Kasumi-1 (cell line): ENCODE measurements at places on chromosomes 6 and 20.

DNA sequence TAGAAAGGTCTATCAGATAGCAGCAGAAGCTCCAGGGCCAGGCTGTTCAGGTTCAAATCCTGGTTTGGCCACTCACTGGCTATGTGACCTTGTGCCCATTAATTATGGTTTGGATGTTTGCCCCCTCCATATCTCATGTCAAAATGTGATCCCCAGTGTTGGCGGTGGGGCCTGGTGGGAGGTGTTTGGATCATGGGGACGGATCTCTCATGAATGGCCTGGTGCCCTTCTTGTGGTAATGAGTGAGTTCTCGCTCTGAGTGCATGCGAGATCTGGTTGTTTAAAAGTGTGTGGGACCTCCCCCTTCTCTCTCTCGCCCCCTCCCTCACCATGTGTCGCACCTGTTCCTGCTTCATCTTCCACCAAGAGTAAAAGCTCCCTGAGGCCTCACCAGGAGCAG, 240.9 kb downstream of the LRFN2 start:
- DNase-seq, result no peak

- no peak for DNase-seq
Measured at GRCh38 chr20:58573986-58574385, 58.8 kb upstream of the APCDD1L start.

GRCh38 chr6:100999034-100999597, 118.0 kb upstream of the ASCC3 start:
- DNase-seq, result no peak

- peak; percentile 80 for DNase-seq
Measured at GRCh38 chr6:10403385-10404106, 11.3 kb downstream of the TFAP2A start.

DNA sequence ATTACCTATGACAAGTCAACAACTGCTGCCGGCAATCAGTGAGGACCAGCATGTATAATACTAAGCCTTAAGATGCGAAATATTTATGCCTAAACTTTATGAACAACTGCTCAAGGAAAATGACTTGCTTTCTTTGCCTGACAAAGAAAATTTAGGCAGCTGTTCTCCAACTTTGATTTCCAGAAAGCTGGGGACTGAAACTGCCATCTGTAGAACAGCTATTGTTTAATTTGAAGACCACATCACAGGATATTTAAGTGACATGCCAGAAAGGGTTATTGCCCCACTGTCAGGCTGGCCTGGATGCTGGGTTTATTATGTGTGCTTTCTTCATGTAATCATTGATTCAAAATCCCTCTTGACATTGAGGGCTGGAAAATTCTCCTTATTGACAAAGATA, 153.9 kb upstream of the ENPP5 start:
- no peak for DNase-seq

DNA sequence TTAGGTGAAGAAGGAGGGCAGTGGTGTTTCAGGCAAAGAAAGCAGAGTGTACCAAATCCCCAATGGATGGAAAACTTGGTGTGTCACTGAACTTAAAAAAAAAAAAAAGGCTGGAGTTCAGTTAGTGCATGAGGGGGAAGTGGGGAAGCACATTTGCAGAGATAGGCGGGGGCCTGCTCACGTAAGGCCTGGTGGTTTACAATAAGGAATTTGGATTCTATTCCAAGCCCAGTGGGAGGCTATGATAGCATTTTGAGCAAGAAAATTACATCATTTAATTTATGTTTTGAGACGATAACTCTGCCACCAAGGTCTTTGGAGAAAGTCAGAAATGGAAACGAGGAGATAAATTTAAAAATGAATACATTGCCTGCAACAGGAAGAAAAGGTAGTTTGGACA, 225.5 kb downstream of the EYA4 start:
- no peak for DNase-seq

DNA sequence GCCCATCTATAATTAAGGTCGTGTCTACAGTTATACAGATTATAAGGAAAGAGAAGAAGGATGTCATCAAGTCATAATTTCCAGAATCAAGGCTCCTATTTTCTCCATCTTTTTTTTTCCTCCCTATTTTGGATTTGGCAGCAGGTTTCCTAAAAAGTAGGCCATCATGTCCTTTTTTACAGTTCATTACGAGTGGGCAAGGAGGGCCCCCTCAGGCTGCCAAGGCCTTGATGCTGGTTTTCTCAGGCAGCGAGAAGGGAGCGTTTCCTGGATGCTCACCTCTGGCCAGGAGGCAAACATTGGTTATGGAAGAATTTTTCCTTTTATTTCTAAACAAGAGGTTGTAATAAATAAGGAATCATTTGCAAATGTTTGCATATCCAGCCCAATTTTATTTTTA, 414.6 kb downstream of the DHX35 start:
- DNase-seq, result no peak

DNA sequence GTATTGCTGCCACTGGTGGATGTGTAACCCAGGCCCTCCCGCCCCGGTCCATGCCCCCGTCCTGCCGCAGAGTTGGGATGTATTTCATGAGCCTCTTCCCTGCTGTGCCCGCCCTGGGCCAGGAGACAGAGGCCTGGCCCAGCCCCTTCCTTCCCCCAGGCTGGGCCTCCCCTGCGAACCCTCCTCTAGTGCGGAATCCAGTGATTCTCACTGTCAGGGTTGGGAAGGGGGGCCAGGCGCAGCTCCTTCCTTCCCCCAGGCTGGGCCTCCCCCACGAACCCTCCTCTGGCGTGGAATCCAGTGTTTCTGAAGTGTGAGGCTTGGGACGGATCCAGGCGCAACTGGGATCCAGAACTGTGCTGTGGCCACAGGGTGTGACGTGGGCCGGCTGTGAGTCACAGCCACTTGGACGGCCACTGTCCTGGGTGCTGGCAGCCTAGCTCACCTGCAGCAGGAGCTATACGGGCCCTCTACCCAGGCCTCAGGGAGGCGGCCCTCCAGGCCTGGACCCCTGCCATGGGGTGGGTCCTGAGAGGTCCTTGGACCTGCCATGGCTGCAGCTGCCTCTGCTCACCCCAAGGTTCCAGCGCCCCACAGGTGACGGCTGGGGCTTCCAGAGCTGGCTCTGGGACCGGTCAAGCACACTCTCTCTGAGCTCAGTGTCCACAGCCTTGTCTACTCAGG, 28.3 kb downstream of the COL20A1 start:
- no peak for DNase-seq

DNA sequence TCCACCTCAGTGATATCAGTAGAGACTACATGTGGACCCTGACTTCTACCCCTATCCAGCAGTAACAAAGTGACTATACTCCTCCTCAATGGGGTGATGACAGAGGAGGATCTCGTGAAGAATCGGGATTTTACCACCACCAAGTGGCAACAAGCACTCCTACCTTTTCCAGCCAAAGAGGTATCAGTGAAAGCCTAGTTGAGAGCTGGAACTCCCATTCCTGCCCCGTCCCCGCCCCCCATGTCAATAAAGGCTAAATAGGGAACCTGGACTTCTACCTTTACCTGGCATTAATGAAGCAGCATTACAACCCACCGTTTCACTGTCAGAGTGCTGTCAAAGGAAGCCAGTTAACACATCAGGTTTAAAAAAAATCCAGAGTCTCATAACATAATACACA, 45.3 kb downstream of the RNF24 start:
- DNase-seq, result no peak

GRCh38 chr20:46131396-46131795, 13.3 kb downstream of the CD40 start:
- no peak for DNase-seq

GRCh38 chr6:24537771-24538385, 43.1 kb downstream of the ALDH5A1 start:
- no peak for DNase-seq

DNA sequence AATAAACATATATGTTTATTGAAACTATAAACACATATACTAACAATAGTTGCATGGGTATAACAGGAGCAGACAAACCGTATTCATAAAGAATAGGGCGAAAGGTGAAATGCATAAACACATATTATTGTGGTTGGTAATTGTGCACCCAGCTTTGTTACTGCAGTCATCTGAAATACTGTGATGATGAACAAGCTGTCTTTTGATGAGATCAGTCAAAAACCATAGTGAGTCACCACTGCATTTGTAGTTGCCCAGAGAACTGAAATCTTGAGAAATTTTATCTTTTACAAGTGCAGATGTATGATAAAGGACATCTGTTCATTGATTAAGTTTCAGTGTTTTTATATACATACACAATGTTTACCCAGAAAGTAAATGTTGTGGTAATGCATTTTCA, 133.7 kb downstream of the MYO6 start:
- DNase-seq, result no peak

DNA sequence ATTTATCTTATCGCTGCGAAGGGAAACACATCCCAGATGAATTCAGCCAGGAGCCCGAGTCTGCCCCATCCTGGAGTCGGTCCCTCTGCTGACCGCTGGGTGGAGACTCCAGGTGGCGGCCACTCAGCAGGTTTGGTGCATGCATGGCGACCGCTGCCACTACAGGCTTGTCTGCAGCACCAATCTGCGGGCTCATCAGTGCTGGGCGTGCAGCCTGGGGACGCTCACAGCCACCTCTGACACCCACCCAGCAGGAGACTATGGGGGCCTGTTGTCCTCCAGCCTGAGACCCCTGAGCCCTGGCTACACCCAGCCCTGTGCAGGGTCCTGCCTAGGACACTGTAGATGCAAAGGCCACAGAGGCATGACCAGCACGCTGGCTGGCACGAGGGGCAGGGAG, 40.5 kb upstream of the GATA5 start:
- DNase-seq, result no peak

DNA sequence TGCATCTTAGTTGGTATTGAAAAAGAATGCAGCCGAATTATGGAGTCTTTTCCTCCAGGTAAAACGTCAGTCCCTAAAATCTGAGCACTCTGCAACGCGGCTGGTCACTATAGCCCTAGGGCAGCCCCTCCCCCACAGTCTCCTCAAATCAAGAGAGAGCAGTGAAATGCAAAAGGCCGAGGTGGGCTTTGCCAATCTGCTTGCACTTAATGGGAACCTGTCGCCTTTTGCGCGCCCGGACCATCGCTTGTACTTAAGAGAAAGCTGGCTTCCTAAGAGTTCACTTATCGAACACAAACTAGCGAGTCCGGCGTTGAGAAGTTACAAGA, 447 bp downstream of the MCM3 start:
- no peak for DNase-seq

DNA sequence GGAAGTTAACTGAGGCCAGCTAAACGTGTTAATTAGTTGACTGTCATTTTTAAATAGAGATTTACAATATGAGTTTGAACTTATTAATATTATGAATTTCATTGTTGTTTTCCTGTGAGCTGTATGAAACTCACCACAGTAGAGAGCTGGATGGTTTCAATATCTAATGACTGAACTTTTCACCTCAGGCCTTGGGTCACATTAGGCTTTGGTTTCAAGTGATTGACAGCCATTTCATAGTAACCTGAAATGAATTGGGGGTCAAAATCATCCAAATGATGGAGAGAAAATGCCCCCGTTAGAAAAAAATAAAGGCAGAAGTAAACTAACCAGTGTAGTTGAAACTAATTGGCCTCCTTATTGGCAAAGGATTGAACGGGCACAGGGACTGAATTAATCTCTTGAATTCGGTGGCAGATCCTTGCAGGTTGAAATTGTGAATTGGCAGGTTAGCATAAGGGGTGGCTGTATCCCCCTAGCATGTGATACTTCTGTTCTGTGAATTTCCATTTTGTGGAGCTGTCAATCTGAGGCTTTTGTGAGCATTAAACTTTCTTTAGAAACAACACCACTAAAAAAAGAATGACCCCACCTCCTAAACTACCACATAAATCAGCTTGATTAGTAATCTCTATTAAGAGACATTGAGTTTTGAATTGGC, 155.1 kb upstream of the MMS22L start:
- no peak for DNase-seq

DNA sequence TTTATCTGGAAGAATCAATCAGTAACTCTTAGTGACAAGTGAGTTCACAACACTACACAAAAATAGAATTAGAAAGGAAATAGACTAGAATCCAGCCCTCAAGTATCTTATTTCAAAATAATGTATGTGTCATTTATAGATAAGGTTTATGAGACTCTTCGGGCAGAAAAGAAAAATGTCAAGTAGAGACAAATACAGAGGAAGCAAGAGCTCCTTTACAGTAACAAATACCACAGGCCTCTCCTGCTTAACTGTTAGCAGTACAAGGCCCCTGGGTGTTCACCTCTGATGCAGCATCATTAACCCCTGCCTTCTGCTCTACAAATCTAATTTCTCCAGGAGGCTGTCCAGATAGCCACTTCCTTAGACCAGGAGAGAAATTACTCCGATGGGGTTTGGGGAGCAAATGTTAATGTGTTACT, 76.7 kb downstream of the UBE3D start:
- no peak for DNase-seq

DNA sequence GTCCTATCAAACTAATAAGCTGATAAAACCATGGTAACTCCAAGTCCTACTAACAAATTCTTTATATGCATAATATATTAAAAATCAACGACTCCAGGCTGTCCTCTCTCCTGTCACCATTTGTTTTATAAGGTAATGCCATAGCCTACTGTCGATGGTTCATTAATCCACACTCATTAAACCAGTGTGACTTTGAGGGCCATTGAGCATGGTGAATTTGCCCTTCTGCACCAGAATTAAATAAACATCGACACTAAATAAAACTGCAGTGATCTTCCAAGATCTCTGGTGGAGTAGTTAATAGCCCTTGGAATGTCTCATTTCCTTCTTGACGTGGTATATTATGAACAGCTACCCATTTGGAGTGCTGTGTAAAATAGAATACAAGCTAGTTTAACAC, 358.5 kb downstream of the CBLN4 start:
- no peak for DNase-seq

DNA sequence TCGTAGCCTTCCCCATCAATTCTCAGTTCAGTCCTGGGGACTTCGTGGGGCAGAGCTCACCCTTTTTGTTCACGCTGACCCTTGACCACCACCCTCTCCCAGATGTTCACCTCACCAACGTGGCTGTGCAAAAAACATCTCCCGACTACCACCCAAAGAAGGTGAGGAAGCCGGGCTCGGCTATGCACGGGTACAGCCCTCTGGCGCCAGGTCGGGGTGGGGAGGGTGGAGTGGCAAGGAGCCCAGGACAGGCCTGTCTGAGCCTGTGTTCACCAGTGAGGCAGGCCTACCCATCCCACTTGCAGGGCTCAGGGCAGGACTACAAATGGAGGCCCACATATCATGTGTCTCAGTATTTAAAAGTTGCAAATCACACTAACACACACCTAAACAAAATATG, 18.1 kb downstream of the PDRG1 start:
- no peak for DNase-seq

- peak; percentile 91 for DNase-seq
Measured at GRCh38 chr6:112180095-112180820, 74.1 kb downstream of the LAMA4 start.

GRCh38 chr20:47676912-47677634, 108.2 kb downstream of the SULF2 start:
- DNase-seq, result peak; percentile 20

GRCh38 chr6:154842833-154843232, 109.6 kb downstream of the SCAF8 start:
- no peak for DNase-seq

- no peak for DNase-seq
Measured at GRCh38 chr6:15430931-15431405, 185.1 kb downstream of the JARID2 start.
